Stimulated activated CD4-positive, alpha-beta T cell treated with anti-CD3 and anti-CD28 coated beads, Interleukin-1b, Interleukin-23, amount 100 ng/mL, for 24 hours (primary cell): ENCODE measurements at places on chromosomes 7 and 10.

GRCh38 chr7:140222814-140223213 lies 46.0 kb upstream of the KDM7A start:
- no peak for DNase-seq

DNA sequence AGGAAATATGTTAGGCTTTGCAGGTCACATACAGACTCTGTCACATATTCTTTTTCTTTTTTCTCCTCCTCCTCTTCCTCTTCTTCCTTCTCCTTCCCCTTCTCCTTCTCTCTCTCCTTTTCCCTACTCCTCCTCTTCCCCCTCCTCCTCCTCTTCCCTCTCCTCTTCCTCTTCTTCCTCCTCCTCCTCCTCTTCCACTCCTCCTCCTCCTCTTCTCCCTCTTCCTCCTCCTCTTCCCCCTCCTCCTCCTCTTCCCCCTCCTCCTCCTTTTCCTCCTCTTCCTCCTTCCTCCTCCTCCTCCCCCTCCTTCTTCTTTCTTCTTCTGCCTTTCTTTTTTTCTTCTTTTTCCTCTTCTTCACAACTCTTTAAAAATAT lies 159.8 kb downstream of the KIF20B start:
- DNase-seq, result no peak

- DNase-seq, result no peak
These were observed 161.2 kb downstream of the GRK5 start for GRCh38 chr10:119368581-119368980.

- DNase-seq, result no peak
These were observed 187.4 kb upstream of the TMEM72 start for GRCh38 chr10:44723619-44724325.

DNA sequence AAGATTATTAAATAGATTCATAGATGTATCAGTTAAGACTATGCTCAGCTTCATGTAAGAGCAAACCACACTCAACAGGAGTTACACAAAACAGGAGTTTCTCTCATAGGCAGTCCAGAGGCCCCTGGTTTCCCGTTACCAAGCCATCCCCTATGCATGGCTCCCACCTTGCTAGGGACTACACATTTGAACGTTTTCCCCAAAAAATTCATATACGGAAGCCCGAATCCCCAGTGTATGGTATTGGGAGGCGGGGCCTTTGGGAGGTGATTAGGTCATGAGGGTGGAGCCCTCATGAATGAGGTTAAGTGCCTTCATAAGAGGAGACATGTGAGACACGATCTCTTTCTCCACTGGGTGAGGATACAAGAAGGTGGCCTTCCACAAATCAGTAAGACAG lies 29.1 kb downstream of the RSU1 start:
- DNase-seq, result no peak

- no peak for DNase-seq
These were observed 124.5 kb upstream of the FAM20C start for GRCh38 chr7:67661-68395.

- DNase-seq, result no peak
These were observed 57.1 kb upstream of the NPTX2 start for GRCh38 chr7:98559958-98560357.

- no peak for DNase-seq
These were observed 68.0 kb downstream of the SLC29A4 start for GRCh38 chr7:5350600-5351385.

GRCh38 chr10:36366843-36367242 lies 724.7 kb upstream of the FZD8 start:
- DNase-seq, result no peak

DNA sequence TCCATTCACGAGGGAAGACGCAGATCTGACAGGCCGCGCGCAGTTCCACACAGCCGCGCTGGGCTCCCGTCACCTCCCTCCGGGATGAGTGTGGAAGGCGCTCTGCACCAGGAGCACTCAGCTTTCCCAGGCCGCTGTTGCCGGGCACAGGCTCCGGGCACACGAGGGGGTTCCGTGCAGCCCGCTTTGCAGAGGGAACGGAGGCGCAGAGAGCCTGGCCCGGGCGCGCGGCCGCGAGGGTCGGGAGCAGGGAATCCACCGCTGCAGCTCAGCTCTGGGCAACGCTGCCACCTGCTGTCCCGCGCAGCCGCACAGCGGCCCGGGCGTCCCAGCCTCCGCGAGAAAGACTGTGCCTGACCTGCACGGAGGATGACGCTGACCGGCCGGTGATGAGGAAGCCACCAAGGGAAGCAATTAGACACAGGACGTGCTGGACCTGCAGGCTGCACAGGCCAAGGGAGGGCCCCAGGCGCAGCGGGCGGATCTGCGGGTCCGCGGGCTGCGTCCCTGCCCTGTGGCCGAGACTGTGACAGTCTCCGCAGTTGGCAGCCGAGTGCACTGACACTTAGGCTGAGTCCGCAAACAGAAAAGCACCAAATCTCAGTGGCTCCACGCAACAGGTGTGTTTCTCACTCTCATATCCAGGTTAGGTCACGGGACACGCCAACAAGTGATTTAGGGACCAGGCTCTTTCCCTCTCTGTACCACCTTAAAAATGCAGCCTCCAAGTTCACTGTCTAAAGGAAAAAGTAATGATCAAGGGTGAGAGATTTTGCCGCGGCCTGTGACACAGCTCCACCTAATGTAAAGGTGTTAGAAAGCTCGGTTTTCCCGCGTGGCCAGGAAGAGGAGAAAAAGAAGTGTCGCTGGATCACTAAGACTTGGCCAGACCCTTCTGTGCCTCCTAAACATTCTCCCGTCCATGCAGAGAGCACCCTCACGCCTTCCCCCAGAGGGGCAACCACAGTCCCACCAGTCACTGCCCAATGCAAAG lies 94.5 kb downstream of the SEC61G start:
- no peak for DNase-seq

GRCh38 chr10:97520978-97521761 lies 22.4 kb downstream of the UBTD1 start:
- no peak for DNase-seq

DNA sequence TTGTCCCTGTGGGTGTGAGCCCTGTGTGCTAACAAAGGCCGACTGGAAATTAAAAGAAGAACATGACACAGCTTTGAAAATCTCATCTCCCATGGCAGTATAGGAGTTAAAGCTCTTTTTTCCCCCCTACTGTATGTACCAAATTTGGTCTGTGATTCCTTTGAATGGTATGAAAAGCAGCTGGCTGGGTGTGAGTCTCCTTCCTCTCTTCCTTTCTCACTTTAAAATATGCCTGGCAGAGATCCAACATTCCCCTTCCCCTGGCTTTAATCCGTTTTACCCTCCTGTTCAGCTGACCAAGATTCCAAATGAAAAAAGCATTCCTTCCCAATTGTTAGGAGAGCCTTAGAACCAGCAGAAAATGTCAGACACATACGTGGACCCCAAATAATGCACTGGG lies 225.0 kb upstream of the CELF2 start:
- no peak for DNase-seq

- no peak for DNase-seq
These were observed 52.7 kb downstream of the CRTAC1 start for GRCh38 chr10:97977673-97978072.

- DNase-seq, result no peak
These were observed 77.9 kb upstream of the MXI1 start for GRCh38 chr10:110129490-110129889.

- no peak for DNase-seq
These were observed 110.6 kb downstream of the PTPN20 start for GRCh38 chr10:47021850-47022249.

- DNase-seq, result no peak
These were observed 22.9 kb downstream of the GSAP start for GRCh38 chr7:77393261-77393660.

DNA sequence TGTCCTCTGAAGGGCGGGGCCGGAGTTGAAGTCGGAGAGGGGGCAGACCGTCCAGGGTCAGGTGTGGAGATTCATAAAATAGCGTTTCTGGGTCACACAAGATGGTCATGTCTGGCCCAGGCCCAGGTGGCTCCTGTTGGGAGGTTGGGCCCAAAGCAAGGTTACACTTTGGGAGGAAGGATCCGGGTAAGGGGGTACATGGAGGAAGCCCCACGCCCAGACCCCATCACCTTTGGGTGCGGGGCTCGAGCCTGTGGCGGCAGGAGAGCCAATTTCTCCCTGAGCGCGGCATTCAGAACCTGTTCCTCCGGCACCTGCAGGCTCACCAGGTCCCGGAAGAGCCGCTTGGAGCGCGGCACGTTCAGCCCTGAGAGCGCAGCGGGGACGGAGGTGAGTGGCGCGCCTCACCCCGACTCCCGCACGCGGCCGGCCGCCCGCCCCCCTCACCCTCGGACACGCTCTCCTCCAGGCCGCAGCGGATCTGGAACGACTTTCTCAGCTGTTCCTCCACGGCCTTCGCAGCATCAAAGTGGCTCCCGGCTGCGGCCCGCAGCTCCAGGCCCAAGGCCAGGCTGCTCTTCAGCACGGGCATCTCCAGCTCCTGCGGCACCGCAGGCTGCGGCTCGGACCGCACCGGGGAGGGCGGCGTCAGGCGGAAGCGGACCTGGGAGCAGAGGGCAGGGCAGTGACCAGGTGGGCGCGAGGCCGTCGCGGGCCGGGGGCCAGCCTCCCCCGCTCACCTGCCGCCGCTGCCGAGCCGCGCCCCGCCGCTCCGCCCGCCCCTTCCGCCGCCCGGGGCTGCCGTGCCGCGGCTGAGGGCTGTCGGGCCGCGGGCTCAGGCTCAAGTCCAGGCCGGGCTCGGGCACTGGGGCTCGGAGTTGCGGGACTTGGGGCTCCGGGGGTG lies 644 bp downstream of the PPP1R35 start:
- no peak for DNase-seq

GRCh38 chr10:75029857-75030256 lies 81.6 kb upstream of the SAMD8 start:
- no peak for DNase-seq

GRCh38 chr10:36171556-36171952 lies 529.5 kb upstream of the FZD8 start:
- no peak for DNase-seq

- DNase-seq, result no peak
These were observed 9.2 kb downstream of the AGBL3 start for GRCh38 chr7:134995239-134996096.

- DNase-seq, result no peak
These were observed 88.9 kb upstream of the WAC start for GRCh38 chr10:28444031-28444430.

- DNase-seq, result no peak
These were observed 89.4 kb downstream of the TBXAS1 start for GRCh38 chr7:139918480-139918879.

- DNase-seq, result no peak
These were observed 119.4 kb downstream of the VIPR2 start for GRCh38 chr7:159025161-159025779.

DNA sequence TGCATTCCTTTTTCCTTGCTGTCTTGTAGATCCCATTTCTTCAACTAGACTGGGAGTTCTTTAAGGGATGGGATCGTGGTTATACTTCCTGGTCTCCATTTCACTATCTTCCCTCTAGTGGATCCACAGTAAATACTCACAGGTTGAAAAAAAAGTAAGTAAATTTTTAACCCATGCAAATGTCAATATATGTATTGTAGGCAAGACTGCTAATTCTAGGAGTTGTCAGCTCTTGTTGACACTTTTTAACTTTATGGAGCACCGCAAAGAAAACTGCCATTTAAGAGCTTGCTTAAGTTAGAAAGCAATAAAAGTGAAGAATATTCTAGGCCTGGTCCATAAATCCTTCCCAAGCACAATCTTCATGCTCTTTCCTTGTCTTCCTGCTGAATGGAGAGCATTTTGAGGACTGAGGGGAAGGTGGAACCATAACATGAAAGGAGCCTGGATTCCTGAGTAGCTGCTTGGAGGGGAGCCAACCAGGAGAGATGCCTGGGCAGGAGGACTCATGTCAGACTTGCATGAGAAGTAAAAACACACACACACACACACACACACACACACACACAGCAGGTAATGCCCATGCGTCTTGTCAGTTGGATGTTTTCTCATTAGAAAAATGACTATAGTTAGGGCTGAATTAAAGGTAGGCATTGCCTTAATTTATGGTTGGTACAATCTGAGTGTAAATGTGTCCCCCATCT lies 32.2 kb downstream of the VWA2 start:
- DNase-seq, result no peak

- DNase-seq, result no peak
These were observed 1.0 kb upstream of the CROT start for GRCh38 chr7:87344446-87344845.
